Suprapubic skin (tissue), 4 donors: ENCODE measurements at places on chromosomes 4 and X.
A peak's percentile ranks its signal among the peaks of the same experiment; 100 is the strongest.

DNA sequence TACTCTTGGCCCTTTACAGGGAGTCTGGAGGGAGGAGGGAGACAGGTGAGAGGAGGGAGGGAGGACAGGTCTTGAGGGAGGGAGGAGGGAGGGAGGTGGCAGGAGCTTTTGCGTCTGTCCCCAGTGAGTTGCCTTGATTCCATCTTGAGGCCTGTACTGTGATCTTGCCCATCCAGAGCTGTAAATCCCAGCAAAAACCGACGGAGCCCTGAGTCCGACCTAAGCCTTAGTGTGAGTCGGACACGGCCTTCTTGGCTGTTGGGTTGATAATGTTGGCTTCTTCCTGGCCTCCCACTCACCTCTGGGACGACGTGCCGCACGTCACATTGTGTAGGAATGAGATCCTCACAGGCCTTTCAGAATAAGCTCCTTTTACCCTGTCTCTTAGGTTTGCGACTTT is 72.5 kb downstream of the RGS12 start:
- no peak overlapping the region for H3K4me3 ChIP-seq
- peaks cover 18% of the 10 kb centered on the region for H3K4me1 ChIP-seq
- no peaks in the 10 kb centered on the region for H3K36me3 ChIP-seq

GRCh38 chrX:38458071-38458470 is 103.3 kb upstream of the TSPAN7 start:
- H3K4me3 ChIP-seq = no peak overlapping the region
- no peaks in the 10 kb centered on the region for H3K4me1 ChIP-seq
- DNase-seq = no peak

- no peaks in the 10 kb centered on the region for H3K36me3 ChIP-seq
- no peak for DNase-seq
- H3K4me1 ChIP-seq = no peaks in the 10 kb centered on the region
- no peaks in the 10 kb centered on the region for H3K27me3 ChIP-seq
Observed at GRCh38 chr4:163958751-163959150, 464.3 kb downstream of the TMA16 start.

- H3K27me3 ChIP-seq = peaks cover 4% of the 10 kb centered on the region
- H3K4me3 ChIP-seq = no peak overlapping the region
- no peak for DNase-seq
- H3K4me1 ChIP-seq = peaks cover 11% of the 10 kb centered on the region
- no peaks in the 10 kb centered on the region for H3K36me3 ChIP-seq
- H3K27ac ChIP-seq = no peak overlapping the region
Observed at GRCh38 chr4:82038936-82039335, 334.9 kb downstream of the HNRNPD start.

- H3K36me3 ChIP-seq = no peaks in the 10 kb centered on the region
- DNase-seq = no peak
- no peaks in the 10 kb centered on the region for H3K27me3 ChIP-seq
- no peak overlapping the region for H3K4me3 ChIP-seq
Observed at GRCh38 chr4:168152837-168153500, 60.6 kb downstream of the ANXA10 start.

- no peaks in the 10 kb centered on the region for H3K36me3 ChIP-seq
- H3K27ac ChIP-seq = peak overlapping the region; percentile 24
- no peaks in the 10 kb centered on the region for H3K27me3 ChIP-seq
Observed at GRCh38 chr4:94412658-94413038, 39.1 kb upstream of the PDLIM5 start.

- H3K36me3 ChIP-seq = peaks cover 18% of the 10 kb centered on the region
- no peaks in the 10 kb centered on the region for H3K27me3 ChIP-seq
- no peak for DNase-seq
Observed at GRCh38 chr4:152976212-152976761, 40.2 kb downstream of the FHDC1 start.

- no peak for DNase-seq
- no peak overlapping the region for H3K4me3 ChIP-seq
- no peak overlapping the region for H3K27ac ChIP-seq
- H3K36me3 ChIP-seq = no peaks in the 10 kb centered on the region
- peaks cover 11% of the 10 kb centered on the region for H3K27me3 ChIP-seq
Observed at GRCh38 chr4:8617486-8618040, 25.0 kb downstream of the CPZ start.

DNA sequence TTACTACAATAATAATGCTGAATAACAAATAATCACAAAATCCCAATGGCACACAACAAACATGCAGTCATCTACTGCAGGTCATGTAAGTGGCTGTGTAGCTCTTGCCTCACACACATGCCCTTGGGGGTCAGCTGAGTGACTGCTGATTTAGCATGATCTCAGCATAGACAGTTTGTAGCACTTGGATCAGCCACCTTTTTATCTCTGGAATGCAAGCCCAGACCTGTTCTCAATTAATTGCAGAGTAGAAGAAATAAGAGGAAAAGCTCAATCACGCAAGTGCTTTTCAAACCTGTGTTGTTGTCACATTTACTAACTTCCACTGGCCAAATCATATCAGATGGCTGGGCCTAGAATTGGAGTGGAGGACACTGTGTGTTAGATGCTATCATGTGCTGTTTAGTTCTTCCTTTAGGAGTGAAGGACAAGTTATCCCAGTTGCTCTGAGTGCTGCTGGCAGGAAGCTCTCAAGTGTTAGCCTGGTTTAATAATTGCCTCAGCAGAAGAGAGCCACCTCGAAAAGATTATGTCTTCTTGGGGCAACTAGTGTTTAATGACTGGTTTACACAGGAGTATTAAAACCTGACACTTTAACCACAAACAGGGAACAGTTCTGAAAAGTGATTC is 128.3 kb upstream of the EPHA5 start:
- no peak for DNase-seq
- H3K36me3 ChIP-seq = no peaks in the 10 kb centered on the region
- H3K27me3 ChIP-seq = no peaks in the 10 kb centered on the region
- no peak overlapping the region for H3K4me3 ChIP-seq
- no peak overlapping the region for H3K27ac ChIP-seq

- no peaks in the 10 kb centered on the region for H3K4me1 ChIP-seq
- no peaks in the 10 kb centered on the region for H3K27me3 ChIP-seq
- no peak overlapping the region for H3K4me3 ChIP-seq
- no peak overlapping the region for H3K27ac ChIP-seq
- no peak for DNase-seq
- no peaks in the 10 kb centered on the region for H3K36me3 ChIP-seq
Observed at GRCh38 chr4:14518136-14518535, 484.1 kb upstream of the CPEB2 start.

GRCh38 chr4:182289809-182290208 is 46.6 kb downstream of the TENM3 start:
- no peak for DNase-seq
- H3K4me1 ChIP-seq = no peaks in the 10 kb centered on the region
- H3K27ac ChIP-seq = no peak overlapping the region
- no peaks in the 10 kb centered on the region for H3K36me3 ChIP-seq

- H3K4me3 ChIP-seq = no peak overlapping the region
- no peaks in the 10 kb centered on the region for H3K27me3 ChIP-seq
- no peak for DNase-seq
- H3K27ac ChIP-seq = no peak overlapping the region
Observed at GRCh38 chr4:127505203-127505602, 127.6 kb upstream of the INTU start.

GRCh38 chr4:111984169-111984819 is 161.0 kb upstream of the FAM241A start:
- no peak overlapping the region for H3K4me3 ChIP-seq
- DNase-seq = no peak
- H3K27me3 ChIP-seq = peaks cover 6% of the 10 kb centered on the region
- no peaks in the 10 kb centered on the region for H3K4me1 ChIP-seq

GRCh38 chr4:37735578-37735977 is 49.4 kb upstream of the RELL1 start:
- H3K27ac ChIP-seq = no peak overlapping the region
- no peaks in the 10 kb centered on the region for H3K27me3 ChIP-seq

- H3K36me3 ChIP-seq = no peaks in the 10 kb centered on the region
- no peaks in the 10 kb centered on the region for H3K27me3 ChIP-seq
- H3K4me1 ChIP-seq = peaks cover 5% of the 10 kb centered on the region
- peak overlapping the region; percentile 65 for H3K27ac ChIP-seq
- H3K4me3 ChIP-seq = no peak overlapping the region
- no peak for DNase-seq
Observed at GRCh38 chrX:20595928-20596575, 329.3 kb upstream of the RPS6KA3 start.

DNA sequence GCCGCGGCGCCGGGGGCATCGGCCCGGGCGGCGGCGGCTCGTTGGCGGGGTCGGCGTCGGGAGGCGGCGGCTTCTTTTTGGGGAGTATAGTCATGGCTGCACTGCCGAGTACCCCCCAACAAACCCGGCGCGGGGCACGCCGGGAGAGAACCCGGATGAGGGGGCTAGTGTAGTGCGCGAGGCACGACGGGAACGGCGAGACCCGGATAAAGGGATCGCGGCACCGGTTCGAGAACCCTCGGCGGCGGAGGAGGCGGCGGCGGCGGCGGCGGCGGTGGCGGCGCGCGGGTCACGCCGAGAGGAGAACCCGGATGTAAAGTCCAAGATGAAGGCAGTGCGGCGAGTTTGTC is at the start of gene OTUD5:
Gene OTUD5, minus strand, starts transcription at position 131 of the 350 bp plus-strand sequence. Its CDS starts 37 bp downstream, at position 94.
- DNase-seq = peak; percentile 78
- peak within 1 kb of the TSS; percentile 68 for H3K4me3 ChIP-seq
- peak within 1 kb of the TSS; percentile 97 for H3K27ac ChIP-seq
- peaks cover 39% of the 10 kb centered on the region for H3K4me1 ChIP-seq

- H3K36me3 ChIP-seq = no peaks in the 10 kb centered on the region
- DNase-seq = peak; percentile 64
- H3K4me3 ChIP-seq = no peak overlapping the region
- H3K27me3 ChIP-seq = no peaks in the 10 kb centered on the region
- H3K27ac ChIP-seq = no peak overlapping the region
Observed at GRCh38 chrX:57952320-57952678, 42.0 kb upstream of the ZXDA start.

DNA sequence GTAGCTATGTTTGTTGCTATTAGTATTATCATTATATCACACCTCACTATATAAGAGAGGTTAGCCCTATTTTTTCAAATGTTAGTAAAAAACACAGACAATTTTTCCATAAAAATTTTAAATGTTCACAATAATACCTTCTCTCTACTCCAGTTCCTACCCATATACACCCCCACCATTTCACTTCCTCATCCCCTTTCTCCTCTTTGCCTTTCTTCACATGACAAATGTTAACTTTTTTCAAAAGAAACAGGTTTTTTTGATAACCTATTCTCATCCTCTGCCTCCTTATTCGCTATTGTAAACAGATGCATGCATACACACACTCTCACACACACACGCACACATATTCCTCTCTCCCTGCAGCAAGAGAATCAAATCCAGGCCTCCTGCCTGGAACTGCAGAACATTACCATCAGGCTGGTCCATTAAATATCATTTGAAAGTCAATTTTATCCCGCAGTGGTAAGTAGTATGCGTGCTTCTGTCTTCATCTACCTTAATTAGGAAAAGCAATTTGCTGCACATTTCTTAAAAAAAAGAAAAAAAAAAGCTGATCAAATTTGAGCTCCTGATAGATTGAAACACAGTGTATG is 55.5 kb downstream of the MID1IP1 start:
- no peaks in the 10 kb centered on the region for H3K4me1 ChIP-seq
- no peak for DNase-seq

GRCh38 chrX:113274791-113275190 is 434.2 kb upstream of the AMOT start:
- H3K27me3 ChIP-seq = no peaks in the 10 kb centered on the region
- H3K4me1 ChIP-seq = no peaks in the 10 kb centered on the region
- DNase-seq = no peak

DNA sequence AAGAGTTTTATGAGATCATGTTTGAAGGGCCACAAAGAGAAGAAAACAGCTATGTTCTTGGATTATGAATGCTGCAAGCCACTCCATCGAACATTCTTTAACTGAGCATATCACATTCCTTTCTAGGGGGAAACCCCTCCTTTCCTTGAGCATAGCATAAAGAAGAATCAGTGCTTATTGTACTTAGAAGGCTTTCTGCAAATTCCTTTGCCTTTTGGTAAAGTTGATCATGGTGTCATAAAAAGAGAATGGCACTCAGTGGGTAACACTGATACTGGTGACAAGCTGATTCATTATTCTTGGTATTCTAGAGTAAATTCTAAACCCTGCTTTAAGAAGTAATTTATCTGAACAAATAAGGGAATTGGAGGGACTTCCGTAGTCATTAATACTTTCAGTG is 88.5 kb upstream of the GPR34 start:
- H3K4me1 ChIP-seq = no peaks in the 10 kb centered on the region
- no peaks in the 10 kb centered on the region for H3K36me3 ChIP-seq
- no peak for DNase-seq
- no peaks in the 10 kb centered on the region for H3K27me3 ChIP-seq
- no peak overlapping the region for H3K27ac ChIP-seq

DNA sequence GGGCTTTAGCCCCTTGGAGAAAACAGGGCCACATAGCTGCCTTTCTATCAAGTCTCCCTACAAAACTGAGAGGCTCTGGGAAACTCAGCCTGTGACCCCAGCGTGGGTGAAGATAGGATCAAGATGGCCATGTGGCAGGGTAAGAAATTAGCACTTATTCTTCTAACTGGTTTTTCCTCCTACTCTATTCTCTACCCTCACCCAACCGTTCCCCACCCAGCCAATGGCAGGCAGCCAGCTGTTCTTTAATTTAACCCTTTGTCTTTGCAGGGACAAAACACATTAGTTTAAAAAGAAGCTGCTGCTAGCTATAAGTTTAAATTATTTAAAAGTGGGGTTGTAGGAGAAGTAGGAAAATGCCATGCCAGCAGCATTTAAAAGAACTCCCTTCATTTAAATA is 2.8 kb downstream of the CLCN5 start:
- no peaks in the 10 kb centered on the region for H3K36me3 ChIP-seq
- no peak overlapping the region for H3K4me3 ChIP-seq
- DNase-seq = no peak
- H3K27ac ChIP-seq = no peak overlapping the region
- peaks cover 7% of the 10 kb centered on the region for H3K4me1 ChIP-seq

- no peak for DNase-seq
- no peaks in the 10 kb centered on the region for H3K4me1 ChIP-seq
- no peak overlapping the region for H3K27ac ChIP-seq
Observed at GRCh38 chr4:154464654-154465053, 26.9 kb downstream of the DCHS2 start.

DNA sequence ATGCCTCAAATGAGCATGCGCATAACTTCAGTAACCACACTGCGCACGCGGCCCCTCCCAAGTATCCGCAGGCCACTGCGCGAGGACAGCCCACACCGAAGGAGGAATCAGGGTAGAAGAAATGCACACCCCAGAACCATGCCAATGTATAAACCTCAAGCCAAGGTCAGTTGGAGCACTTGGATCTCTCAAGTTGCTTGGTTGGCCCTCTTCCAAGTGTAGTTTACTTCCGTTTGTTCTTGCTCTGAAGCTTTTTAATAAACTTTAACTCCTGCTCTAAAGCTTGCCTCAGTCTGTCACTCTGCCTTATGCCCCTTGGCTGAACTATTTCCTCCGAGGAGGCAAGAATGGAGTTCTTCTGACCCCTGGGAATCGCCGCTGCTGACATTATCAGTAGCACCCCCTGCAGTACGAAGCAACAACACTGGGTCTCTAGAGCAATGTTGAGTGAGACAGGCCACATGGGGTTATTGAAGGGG is 22.0 kb upstream of the SPINK2 start:
- DNase-seq = no peak
- H3K27me3 ChIP-seq = no peaks in the 10 kb centered on the region
- H3K36me3 ChIP-seq = no peaks in the 10 kb centered on the region

GRCh38 chr4:60884587-60884986 is 315.5 kb upstream of the ADGRL3 start:
- no peaks in the 10 kb centered on the region for H3K27me3 ChIP-seq
- H3K36me3 ChIP-seq = no peaks in the 10 kb centered on the region
- H3K4me3 ChIP-seq = no peak overlapping the region
- H3K27ac ChIP-seq = no peak overlapping the region
- no peaks in the 10 kb centered on the region for H3K4me1 ChIP-seq
